ENCODE measurements at places on chromosomes 3 and 15. TPM values are rescaled to one million over a fixed set of nuclear protein-coding genes. Genes with fewer than 3 reads are reported as not detected.
A peak's percentile ranks its signal among the peaks of the same experiment; 100 is the strongest.

The MEGF11 gene
- total RNA-seq = 1.9 TPM

The WDR93 gene
- total RNA-seq = 1.7 TPM

The DNAH1 gene
- 2.9 TPM for total RNA-seq

The SIDT1 gene
- total RNA-seq = 19.0 TPM

The HERC2 gene
- total RNA-seq = 43.8 TPM

The EPHB1 gene
- total RNA-seq = 0.72 TPM

The C3orf20 gene
- total RNA-seq = not detected

The ZNF639 gene
- 30.1 TPM for total RNA-seq

The LRTM1 gene
- not detected for total RNA-seq

The GPR87 gene
- 4.1 TPM for total RNA-seq

The FBXW12 gene
- total RNA-seq = 6.0 TPM

- peak; percentile 55 for DNase-seq
Measured at GRCh38 chr15:79595995-79596622, 164.0 kb downstream of the MINAR1 start.

DNA sequence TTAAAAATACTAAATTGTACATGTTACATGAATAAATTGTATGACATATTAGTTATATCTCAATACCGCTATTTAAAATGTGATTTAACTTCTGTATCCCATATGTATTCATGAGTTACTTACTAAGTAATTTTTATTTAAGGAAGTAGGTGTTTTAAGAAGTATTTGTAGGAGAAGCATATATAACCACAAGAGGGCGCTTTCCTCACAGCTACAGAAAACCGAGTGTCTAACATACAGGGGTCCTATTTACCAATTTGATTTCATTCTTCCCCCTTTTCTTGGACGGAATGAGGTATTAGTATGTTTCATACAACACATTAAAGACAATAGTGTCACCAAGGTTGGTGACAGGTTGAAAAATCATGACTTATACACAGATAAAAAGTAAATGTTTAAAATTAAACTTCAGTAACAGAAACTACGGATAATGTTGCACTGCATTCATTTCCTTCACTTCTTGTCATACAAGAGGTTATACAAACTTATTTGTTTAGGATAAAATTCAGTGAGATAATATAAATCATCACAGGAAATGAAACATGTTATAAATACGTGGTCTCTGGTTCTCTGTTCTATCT lies 253.6 kb downstream of the MAGI1 start:
- DNase-seq = peak; percentile 63

- peak; percentile 86 for DNase-seq
Measured at GRCh38 chr3:107598926-107599771, 76.4 kb downstream of the BBX start.

DNA sequence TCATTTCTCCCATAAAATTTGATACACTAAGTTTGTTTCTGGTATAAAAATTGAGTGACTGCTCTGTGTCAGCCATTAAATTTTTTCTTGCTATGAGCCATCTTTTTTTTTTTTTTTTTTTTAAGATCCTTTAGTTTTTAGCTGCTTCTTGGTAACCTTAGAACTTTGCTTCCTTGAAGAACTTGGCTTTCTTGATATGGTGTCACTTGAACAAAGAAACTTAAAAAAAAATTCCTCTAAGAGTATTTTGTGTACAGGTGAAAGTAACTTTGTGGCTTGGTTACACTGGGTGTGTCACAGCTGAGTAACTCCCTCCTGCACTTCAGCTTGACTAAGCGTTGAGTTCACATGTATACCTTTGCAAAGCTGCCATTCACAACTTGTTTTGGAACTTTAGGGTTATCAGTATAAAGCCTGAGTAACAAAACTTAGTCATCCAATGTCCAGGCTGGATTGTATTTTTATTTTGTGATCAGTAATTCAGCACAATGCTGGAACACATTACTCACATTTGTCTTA lies 6.5 kb downstream of the CHD2 start:
- DNase-seq = no peak

DNA sequence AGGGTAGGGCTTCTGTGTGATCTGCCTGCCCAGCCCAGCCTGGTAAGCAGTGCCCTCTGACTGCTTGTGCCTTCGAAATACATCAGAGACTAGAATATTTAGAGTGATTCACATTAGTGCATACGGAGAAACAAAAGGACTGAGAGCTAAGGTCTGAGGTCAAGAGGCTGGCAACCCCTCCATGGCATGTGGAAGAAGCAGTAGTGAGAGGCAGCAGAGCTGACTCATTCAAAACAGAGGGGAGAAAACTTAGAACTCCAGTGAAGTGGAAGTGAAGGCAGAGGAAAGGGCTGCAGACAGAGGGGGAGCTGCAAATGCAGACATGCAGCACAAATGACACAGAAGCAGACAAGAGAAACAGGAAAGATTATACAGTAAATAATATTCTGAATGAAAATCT lies 61.6 kb downstream of the ULK4 start:
- DNase-seq = no peak

DNA sequence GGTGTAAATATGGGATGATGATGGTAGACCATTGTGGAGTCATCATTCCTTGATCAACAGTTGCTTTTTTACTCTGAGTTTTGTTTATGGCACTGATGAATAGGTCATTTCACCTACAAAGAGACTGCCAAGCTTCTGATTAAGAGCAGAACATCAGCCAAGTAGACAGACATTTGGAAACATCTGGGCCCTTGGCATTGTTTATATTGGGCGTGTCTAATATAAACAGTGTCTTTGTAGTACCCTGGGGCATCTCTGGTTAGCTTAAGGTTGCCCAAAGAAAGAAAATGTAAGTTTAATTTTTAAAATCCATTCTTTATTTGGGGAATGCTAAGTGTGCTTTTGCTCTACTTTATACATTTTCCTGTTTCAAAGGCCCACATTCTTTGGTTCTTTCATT lies 377.0 kb downstream of the FEZF2 start:
- no peak for DNase-seq

GRCh38 chr3:54960701-54961100 lies 32.8 kb upstream of the LRTM1 start:
- no peak for DNase-seq

- no peak for DNase-seq
Measured at GRCh38 chr3:156516284-156516683, 38.6 kb downstream of the SSR3 start.

GRCh38 chr15:35738370-35738769 lies 192.4 kb upstream of the DPH6 start:
- no peak for DNase-seq

DNA sequence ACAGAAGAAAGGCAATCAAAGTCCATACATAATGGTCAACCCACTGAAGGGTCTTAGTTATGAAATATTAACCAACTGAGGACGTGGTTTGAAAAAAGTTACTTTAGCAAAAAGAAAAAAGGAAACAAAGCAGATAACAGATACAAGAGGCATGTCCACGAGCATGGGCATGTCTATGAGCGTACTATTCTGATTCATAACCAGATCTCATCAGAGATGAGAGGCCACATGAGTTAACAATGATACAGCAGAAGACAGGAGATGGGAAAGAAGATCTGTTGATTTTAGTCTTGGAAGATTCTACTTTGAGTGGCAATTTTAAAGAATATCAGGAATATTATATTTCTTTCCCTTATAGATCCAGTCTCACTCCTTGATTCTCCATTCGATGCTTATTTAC lies 262.9 kb upstream of the SLITRK3 start:
- no peak for DNase-seq

DNA sequence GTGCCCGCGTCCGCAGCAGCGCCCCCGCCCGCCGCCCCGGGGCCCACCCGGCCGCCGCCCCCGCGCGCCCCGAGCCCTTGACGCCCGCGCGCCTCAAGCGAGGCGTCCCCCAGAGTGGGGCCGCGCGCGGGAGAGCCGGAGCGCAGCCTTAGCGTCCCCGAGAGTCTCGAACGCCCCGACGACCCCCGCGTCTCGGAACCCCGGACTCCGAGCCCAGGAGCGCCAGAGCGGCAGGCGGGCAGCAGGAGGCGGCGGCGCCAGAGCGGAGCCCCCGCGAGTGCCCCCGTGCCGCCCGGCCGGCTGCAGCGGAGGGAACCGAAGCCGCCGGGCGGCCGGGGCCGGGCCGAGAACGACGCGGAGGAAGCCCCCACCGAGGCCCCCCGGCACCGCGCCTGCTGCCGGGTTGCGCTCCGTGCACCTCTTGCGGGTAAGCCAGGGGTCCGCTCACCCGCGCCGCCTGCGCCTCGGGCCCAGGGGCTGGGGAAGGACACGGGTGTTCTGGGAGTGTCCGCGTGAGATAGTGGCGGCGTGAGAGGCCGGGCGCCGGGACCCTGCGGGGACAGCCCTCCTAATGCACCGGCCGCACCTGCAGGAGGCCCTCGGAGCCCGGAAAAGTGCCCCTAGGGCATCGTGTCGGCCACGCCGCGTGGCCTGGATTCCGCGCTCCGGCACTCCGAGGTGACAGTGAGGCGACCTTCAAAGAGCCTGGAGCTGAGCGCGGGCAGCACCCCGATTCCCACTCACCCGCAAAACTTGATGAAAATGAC lies 52.0 kb upstream of the ULK4 start:
- no peak for DNase-seq

DNA sequence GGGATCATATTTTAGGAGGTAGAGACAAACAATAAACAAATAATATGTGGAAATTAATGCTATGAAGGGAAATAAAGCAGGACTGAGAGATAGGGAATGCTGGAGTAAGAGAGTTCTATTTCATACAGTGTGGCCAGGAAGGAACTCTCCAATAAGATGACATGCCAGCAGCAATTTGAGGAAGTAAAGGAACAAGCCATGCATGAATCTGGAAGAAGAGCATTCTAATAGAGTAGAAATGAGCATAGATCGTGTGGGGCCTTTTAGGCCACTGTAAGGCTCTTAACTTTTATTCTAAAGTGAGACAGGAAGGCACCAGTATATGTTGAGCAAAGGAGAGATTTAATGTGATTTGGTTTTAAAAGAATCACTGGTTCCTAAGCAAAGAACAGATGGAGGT lies 126.3 kb downstream of the DMXL2 start:
- no peak for DNase-seq

DNA sequence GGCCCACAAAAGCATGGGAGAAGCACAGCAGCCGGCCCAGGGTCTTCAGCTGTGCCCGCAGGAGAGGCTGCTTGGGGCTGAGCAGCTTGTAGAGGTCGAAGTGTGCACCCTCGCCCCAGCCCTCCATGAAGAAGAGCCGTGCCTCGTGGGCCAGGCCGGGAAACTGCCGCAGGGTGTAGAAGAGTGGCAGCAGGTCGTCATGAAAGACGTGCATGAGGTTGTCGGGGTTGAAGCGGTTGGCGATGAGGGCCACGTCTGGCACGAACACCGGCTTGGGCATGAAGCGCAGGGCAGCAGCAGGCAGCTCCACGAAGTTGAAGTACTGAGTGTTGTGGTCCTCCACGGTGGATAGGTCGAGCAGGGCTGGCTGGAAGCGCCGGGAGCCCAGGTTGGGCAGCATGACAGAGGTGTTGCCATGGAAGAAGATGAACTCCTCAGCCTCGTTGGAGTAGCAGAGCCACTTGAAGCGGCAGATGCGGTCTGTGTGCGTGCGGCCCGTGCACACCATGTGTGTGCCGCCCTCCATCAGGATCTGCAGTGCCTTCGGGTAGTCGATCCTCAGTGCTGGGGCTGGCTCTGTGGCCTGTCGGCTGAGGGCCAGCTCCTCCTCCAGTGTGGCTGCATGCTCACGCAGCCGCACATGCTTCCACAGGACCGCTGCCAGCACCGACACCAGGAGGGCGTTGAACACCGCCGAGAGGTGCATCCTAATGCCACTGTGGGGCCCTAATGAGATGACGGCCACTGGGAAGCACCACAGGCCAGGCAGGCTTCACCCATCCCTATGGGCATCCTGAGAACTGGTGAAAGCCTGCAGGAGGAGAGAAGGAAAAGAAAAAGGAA lies 24.9 kb downstream of the POMGNT2 start:
- no peak for DNase-seq

GRCh38 chr3:111737047-111737705 lies 121.9 kb upstream of the PHLDB2 start:
- DNase-seq = peak; percentile 53

DNA sequence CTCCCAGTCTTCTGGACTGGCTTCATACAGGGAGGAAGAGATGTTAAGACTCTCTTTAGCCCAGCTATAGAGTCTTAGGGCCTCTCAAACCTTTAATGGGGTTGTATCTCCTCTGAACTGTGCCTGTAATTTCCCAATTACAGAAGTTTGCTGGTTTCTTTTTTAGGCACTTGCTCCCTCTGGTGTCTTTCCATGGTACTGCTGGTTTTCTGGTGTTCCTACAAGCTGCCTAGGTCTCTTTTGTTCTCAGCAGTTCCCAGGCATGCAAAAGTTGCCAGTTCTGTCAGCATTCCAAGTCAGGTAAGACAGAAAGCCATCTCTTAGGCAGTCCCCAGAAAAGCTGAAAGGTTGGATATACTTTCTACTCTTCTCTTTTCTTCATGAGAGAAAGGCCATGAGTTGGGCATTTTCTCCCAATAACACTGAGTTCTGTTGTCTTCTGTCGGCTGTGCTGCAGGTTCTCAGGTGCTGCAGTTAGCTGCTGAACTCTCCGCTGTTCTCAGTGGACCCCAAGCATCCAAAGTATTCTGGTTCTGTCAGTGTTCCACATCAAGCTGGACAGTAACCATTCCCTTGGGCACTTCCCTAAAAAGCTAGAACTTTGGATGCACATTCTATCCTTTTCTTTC lies 54.4 kb upstream of the EHHADH start:
- DNase-seq = no peak

GRCh38 chr3:37751016-37751415 lies 110.7 kb upstream of the CTDSPL start:
- no peak for DNase-seq

GRCh38 chr15:87031540-87032230 lies 952.0 kb downstream of the AGBL1 start:
- no peak for DNase-seq

Data from umbilical cord (tissue), 2 donors.